ENCODE measurements at places on chromosomes 6 and 20.

- no peak for DNase-seq
Observed at GRCh38 chr6:160426136-160426535, 78.0 kb downstream of the SLC22A3 start.

DNA sequence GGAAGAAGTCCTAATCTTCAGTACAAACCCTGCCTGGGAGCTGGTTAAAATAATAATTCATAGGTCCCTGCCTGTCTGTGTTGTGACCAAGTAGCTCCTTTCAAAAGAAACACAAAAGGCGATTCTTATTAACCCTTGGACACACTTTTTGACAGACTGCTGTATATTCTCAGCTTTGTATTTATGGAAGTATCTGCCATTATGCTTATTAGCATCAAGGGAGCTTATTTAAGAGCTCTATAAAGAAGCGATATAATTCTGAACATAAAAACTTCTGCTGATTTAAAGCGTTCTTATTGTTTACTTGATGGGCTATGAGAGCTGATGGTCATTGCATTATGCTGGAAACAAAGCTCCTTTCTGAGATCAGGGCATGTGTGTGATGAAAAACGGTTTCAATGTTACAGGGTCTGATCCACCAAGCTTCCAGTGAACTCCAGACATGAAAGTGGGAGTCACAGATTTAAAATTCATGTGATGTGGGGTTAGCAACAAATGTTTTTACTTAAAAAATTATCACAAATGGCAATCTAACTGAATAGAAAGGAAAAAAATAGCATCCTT lies 181.8 kb upstream of the PDE10A start:
- no peak for DNase-seq

DNA sequence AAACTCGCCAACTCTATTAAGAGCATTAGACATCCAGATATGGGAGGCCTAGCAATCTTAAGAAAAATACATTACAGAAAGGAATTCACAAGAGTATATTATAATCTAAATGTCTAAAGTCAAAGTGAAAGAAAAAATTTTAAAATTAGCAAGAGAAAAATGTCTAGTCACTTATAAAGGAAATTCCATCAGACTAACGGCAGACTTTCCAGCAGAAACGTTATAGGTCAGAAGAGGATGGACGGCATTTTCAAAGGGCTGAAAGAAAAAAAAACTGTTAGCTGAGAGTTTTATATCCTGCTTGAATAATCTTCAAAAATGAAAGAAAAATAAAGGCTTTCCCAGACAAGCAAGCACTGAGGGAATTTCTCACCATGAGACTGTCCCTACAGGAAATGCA lies 269.0 kb downstream of the HDGFL1 start:
- DNase-seq = no peak

DNA sequence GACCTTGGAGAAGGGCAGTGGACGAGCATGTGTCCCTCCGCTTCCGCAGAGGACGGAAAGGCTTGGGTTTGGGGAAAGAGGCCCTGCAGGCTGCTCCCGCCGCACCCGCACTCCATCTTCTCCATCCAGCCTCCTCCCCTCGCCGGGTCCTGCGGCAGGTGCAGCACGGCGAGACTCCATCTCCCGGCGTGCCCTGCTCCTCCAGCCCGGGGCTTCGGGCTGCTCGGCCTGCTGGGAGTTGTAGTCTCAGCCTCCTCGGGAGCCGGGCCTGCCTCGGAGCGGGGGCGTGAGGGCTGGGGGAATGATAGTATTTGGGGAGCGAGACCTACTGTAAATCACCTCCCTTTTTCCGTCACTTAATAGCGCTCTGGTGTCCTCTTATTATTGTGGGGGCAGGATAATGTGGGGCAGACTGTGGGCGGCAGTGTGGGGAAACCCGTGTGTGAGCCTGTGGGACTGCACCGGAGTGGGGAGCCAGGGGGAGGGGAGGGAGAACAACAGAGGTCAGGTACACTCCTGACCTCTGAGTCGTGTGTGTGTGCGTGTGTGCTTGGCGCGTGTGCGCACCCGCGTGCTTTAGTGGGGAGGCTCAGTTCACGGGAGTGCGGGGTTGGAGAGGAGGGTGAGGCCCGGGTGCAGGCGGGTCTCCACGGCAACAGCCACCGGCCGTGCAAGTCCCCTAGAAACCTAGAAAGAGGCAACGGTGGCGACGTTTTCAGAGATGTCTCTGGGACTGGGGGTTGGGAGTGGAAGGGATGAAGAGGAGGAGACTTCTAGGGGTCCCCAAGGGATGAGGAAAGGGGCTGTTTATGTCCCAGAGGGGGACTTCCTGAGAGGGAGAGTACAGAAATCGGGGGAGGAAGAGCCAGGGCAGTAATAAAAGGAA lies 4.1 kb downstream of the TTBK1 start:
- DNase-seq = peak; percentile 90

DNA sequence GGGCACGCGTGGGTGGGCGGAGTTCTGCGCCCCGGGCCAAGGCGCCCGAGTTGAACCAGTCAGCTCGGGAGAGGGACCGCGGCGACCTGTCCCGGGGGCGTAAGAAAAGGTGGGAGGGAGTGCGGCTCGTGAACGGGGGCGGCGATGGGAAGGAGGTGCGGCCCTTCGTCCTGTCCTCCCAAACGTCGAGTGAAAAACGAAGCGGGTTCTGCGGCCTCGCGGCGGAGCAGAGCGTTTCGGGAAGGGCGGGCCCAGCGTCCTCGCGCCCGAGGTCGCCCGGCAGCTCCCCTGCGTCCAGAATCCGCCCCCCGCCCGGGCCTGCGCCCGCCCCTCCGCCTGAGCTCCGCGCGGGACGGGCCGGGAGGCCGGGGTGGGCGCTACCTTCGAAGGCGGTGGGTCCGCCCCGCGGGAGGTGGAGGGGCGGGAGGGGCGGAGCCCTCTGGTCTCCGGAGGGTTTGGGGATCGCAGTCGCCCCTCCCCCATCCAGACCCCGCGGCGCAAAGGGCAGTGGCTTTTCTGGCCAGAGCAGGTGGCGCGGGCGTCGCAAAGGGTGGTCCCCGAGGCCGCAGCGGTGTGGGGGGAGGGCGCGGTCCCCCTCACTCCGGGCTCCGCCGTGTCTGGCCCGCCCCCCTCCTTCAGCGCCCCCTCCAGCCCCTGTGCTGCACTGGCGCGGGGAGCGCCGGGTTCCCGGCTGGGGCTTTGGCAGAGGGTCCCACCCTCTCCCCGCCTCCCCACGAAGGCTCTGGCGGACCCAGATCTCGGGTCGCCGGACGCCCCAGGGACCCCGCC lies 838 bp downstream of the STMN3 start:
- DNase-seq = peak; percentile 51

DNA sequence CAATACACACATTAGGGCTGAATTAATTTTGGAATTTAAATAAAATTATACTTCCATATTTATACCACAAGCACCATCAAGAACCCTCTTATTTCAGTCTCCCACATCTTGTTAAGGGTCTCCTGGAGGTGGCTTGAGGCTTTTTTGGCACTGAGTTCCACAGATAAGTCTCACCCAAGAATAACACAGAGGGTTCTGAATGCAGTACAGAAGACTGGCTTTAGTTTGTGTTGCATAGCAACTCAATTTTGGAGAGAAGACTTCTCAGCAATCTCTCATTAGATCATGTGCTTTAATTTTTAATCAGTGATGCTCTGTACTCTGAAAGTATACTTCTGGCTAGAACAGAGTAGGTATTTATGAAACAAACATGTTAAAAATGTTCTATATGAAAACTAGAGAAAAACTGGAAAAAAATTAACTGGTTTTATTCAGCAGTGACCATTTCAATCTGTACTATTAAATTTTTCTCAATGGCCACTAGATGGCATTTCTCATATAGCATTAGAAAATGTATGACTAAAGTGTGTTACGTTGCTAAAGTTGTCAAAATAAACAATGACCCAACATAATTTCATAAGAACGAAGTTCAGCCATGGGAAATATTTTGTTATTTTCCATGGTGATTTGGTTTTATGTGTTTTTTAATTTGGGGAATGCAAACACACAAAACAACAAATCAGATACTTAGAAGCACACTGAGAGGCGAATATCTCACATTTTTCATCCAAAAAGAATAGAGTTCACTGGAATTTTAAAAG lies 32.7 kb upstream of the MAP7 start:
- DNase-seq = peak; percentile 70

DNA sequence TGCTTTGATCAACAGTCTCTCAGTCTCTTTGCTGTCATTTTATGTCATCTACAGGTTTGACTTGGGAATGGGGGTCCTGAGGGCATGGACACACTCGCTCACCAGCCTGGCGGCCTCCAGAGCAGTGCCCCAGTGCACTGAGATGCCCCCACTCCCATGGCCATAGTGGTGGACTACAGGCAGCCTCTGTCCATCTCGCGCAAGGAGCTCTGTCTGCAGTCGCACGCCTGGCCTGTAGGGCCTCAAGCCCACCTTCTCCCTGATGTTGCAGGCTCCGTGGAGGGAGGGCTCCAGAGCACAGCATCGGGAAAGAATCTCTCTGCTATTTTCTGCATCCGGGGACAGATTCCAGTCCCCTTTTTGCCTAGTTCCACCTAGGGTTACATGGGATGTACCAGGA lies 22.6 kb downstream of the DDO start:
- DNase-seq = no peak

GRCh38 chr6:40358473-40359460 lies 228.4 kb downstream of the LRFN2 start:
- no peak for DNase-seq

DNA sequence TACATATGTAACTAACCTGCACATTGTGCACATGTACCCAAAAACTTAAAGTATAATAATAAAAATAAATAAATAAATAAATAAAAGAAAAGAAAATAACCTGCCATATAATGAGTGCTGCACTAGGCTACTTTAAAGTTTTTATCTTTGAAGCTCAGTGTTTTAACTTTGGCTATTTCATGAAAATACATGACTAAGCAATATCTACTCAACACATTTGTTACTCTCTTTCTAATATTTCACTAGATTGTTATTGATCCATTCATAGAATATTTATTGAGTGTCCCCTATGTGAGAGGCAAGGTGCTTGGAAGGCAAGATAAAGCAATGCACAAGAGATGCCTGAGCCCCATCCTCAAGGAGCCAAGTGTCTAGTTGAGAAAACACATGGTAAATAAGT lies 221.7 kb downstream of the SLC35F1 start:
- DNase-seq = no peak

- no peak for DNase-seq
Observed at GRCh38 chr20:540391-541201, 3.0 kb downstream of the CSNK2A1 start.

DNA sequence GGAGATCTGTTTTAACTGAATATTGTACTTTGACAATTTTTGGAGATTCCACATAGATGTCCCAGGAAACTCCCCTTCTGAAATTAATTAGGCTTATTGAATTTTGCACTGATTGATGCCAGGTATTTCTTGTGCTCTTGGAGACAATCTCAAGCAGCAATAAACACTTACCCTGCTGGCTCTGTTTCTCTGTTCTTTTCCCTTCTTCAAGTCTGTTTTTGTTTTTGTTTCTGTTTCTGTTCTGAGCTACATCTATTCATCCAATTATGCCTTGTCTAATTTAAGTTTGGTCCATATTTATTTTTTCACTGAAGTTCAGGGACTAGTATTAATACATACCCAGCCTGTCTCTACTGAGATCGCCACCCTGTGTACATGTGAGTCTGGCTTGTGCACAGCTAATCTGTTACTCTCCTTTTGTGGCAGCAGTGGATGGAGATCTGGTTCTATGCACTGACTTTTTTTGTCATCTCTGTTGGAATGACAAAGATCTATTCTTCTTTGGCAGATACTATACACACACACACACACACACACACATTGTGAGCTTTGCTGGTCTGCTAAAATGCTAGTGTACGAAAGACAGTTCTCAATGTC lies 51.9 kb downstream of the IL22RA2 start:
- DNase-seq = no peak

GRCh38 chr6:108521616-108522107 lies 39.1 kb upstream of the FOXO3 start:
- DNase-seq = no peak

GRCh38 chr20:14913896-14914620 lies 576.6 kb upstream of the FLRT3 start:
- DNase-seq = peak; percentile 7

- peak; percentile 3 for DNase-seq
Observed at GRCh38 chr6:37135835-37136694, 33.9 kb upstream of the PIM1 start.

DNA sequence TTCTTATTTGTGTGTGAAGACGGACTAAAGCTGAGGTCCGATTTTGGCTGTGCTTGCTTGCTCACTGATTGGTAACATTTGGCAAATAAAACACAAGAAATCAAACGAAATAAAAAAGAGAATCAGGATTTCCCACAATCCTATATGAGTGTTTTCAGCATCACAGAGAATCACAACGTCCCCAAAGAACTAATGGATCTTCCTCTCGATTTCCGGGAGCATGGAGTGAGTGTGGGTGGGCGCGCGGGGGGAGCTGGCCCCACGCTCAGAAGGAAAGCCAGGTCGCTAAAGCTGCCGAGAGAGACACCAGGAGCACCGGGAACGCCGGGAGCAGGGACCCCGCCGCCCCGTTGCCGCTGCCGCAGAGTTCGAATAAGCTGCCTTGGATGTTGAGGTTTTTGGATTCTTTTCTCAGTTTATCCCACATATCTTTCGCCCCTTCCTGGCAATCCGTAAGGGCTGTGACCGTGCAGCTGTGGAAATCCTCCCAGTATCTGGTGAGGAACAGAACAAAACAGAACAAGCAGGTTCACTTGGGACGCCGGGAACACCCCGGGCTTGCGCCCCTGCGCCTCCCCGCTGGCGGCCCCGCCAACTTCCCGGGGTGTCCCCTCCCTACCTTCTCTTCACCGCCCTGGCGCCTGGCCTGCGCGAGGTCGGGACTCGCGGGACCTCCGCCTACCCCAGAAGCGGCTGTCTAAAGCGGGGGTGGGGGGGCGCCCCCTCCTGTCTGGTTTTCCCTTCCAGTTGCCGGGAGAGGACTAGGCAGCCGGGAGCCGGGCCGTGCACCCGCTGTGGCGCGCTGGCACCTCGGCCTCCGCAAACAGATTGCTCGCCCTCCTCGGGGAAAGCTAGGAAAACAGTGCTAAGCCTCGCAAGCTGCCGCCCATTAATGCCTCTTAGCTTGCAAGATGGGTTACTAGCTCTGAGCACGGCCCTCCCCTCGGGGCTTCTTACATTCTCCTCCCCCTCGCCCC lies 7.7 kb downstream of the NRN1 start:
- peak; percentile 85 for DNase-seq

GRCh38 chr20:45987108-45987780 lies 15.2 kb upstream of the ZNF335 start:
- peak; percentile 82 for DNase-seq

DNA sequence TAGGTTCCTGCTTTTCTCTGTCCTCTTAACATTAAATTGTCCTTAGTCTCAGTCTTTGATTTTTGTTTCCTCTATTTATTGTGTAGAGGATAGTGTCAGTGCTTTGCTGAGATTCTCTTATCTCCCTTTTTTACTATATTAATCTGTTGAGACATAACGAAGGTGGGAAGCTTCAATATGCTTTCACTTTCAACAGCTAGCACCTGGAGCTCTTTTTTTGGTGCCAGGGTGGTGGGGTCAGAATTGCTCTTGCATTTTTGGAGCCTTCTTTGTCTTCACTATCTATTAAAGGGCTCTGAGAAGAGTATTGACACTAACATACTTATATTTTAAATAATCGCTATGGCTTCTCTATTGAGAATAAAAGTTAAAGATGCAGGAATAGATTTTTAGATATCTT lies 97.1 kb upstream of the EPHA7 start:
- no peak for DNase-seq

GRCh38 chr6:111858347-111858746 lies 14.9 kb downstream of the FYN start:
- DNase-seq = peak; percentile 65

All from brain (organoid and tissue), 16 donors.